DMS79 (cell line): ENCODE measurements at places on chromosomes 7 and 10.

- no peak for DNase-seq
These were observed 1.6 kb upstream of the ADARB2 start for GRCh38 chr10:1738950-1739349.

- no peak for DNase-seq
These were observed 110.0 kb upstream of the MYO3A start for GRCh38 chr10:25824050-25824449.

DNA sequence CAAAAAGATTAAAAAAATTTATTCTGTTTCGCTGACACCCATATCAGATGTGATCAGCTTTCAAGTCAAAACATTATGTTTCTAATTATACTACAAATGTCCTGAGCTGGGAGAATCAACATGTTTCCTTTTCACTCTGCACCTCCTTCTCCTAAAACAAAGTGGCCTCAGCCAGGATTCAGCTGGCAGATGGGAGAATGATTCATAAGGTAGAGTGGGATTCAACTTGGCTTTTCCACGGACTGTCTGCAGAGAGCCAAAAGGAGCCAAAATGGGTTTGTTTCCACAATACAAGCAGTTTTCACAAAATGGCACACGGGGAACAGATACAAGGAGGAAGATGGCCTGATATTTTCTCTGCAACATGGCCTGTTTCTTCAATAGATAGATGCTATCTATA lies 376.5 kb upstream of the PRKCQ start:
- no peak for DNase-seq

- no peak for DNase-seq
These were observed 308.9 kb downstream of the GRID1 start for GRCh38 chr10:86057708-86058107.

DNA sequence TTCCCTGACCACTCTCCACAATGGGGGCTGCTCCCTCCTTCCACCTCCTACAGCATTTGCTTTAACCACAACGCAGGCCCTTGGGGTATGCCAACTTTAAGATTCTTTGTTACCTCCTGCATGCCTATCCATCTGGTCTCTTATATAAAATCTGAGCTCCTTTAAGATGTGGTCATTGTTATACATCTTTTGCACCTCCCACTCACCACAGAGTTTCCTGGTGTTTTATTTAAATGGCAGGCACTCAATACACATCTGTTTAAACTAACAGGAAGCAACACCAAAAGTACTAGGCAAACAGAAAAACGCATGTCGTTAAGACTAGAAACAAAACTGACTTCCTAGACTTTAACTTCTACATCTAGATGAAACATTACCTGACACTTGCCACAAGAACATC lies 36.3 kb downstream of the SLC25A13 start:
- DNase-seq = no peak
